NCI-H748 treated with DMSO at 0.1 percent for 48 hours (cell line): ENCODE measurements at places on chromosomes 2 and 18.

GRCh38 chr2:29579495-29580169, 341.8 kb downstream of the ALK start:
- DNase-seq = no peak

DNA sequence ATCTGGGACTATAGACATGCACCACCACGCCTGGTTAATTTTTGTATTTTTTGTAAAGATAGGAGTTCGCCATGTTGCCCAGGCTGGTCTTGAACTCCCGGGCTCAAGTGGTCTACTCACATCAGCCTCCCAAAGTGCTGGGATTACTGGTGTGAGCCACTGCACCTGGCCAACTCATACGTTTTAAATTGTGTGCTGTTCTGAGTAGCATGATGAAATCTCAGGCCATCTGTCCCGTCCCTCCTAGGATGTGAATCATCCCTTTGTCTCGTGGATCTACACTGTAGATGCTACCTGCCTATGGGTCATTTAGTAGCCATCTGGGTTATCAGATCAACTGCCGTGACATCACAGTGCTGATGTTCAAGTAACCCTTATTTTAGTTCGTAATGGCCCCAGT, 38.5 kb upstream of the RMP24 start:
- DNase-seq = no peak

- DNase-seq = no peak
Observed at GRCh38 chr2:100524331-100524730, 38.5 kb upstream of the PDCL3 start.

- no peak for DNase-seq
Observed at GRCh38 chr2:11811036-11811654, 64.7 kb downstream of the LPIN1 start.

DNA sequence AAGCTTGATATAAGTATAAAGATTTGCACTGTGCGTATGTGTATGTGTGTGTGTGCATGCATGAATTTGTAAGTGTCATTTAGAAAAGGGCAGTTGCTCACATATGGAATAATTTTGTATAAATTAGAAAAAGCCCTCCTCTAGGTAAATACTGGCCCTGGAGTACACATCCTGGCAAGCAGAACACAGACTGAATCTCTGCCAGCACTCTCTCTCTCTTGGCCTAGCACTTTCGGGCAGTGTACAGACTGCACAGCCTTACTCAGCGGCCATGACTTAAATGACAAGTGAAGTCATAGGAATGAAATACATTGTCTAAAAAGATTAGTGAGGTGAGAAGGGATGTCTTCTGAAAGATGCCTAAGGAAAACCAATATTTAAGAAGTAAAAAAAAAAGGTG, 214.1 kb downstream of the RDH14 start:
- DNase-seq = no peak

- no peak for DNase-seq
Observed at GRCh38 chr2:42076357-42077225, 28.8 kb downstream of the PKDCC start.

DNA sequence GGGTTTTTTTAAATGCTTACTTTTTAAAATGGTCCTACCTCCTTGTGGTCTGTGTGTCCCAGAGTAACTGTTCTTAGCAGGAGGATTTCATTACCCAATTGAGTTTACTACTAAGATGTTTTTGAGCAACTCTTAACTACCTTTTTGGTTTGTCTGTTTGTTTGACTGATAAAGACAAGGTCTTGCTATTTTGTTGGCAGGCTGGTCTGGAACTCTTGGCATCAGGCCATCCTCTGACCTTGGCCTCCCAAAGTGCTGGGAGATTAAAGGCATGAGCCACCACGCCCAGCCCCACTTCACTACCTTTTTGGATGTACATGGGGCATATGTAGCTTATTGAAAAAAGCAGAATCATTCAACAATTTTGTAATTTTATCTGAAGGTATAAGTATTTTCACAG, 14.9 kb downstream of the MRPS9 start:
- no peak for DNase-seq

- DNase-seq = no peak
Observed at GRCh38 chr2:237472187-237472712, 14.8 kb upstream of the MLPH start.

GRCh38 chr2:39492095-39492590, 55.1 kb upstream of the MAP4K3 start:
- no peak for DNase-seq

- DNase-seq = no peak
Observed at GRCh38 chr2:41194230-41194629, 742.3 kb upstream of the SLC8A1 start.

- DNase-seq = no peak
Observed at GRCh38 chr2:227460070-227460485, 11.9 kb upstream of the AGFG1 start.

GRCh38 chr2:55224761-55225261, 7.3 kb downstream of the CLHC1 start:
- DNase-seq = no peak

GRCh38 chr2:20391951-20392699, 41.5 kb upstream of the PUM2 start:
- no peak for DNase-seq

DNA sequence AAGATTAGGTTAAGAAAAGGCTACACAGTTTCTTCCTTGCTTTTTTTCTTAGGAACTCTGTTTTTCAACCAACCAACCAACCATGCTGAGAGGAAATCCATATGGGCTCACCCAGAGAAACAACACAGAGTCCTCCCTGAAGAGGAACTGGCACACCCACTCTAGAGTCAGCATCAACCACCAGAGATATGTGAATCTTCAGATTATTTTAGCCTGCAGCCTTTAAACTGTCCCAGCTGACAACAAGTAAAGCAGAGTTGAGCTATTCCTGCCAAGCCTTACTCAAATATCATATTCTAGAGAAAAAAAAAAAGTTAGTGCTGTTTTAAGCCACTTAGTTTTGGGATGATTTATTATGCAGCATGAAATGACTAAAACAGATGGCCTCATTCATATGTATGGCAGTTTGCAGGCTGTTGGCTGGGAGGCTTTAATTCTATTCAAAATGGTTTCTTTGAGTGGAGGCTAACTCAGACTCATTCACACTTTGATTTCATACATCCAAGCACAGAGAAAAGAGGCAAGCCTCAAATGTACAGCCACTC, 1637.7 kb upstream of the LRRTM1 start:
- no peak for DNase-seq

DNA sequence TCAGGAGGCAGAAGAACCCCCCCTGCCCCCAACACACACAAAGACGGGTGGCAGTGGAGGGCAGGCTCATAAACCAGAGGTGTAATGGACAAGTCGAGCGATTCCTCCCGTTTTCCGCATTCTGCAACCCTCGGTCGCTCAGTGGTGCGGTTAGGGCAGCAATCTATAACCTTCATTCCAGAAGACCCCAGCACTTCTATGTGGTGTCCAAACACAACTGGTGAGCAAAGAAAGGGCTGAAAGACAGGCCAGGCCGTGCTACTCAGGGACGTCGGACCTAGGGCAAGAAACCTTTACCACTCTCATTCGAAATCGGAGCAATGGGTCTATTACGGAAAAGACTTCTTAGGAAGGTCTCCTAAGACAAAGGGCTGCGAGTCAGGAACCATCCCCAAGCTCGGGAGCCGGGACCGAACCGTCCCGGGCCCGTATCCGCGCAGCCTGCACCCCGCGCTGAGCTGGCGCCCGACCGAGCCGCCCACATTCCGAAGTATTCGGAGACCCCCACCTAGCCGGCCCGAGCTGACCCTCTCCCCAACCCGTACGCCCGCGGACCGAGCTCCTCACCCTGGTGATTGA, 568 bp downstream of the ARL5A start:
- DNase-seq = no peak

DNA sequence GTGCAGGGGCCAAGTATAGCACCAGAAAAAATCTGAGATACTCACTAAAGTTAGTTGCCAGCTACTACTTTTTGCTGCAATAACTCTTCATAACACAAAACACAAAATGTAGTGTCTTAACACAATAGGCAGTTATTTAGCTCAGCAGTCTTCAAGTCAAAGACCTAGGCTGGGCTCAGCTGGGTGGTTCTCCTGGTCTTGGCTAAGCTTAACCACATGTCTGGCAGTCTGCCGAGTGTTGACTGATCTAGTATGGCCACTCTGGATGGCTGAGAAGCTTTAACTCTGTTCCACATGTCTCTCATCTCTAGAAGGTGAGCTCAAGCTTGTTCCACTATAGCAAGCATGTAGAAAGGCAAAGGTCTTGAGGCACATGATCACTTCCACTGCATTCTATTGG, 451.6 kb downstream of the SOX11 start:
- DNase-seq = no peak
